ENCODE measurements at places on chromosomes 5 and 9.

DNA sequence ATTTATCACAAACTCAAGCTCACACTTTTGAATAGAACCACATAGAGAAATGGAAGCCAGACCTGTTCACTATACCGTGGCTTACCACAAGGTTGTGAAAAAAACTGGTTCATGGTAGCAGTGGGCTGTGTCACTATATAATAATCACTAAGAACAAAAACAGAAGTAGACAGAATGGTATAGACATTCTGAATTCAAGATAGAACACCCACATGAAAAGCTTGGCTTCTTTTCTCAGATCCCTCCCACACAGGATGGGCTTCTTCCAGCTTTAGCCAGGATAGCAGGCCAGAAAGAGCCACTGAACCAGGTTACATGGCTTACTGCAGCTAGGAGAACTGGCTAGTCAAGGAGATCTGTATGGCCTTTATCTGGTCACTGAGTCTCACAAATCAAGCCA lies 6.1 kb upstream of the NRG2 start:
- no peak for DNase-seq

DNA sequence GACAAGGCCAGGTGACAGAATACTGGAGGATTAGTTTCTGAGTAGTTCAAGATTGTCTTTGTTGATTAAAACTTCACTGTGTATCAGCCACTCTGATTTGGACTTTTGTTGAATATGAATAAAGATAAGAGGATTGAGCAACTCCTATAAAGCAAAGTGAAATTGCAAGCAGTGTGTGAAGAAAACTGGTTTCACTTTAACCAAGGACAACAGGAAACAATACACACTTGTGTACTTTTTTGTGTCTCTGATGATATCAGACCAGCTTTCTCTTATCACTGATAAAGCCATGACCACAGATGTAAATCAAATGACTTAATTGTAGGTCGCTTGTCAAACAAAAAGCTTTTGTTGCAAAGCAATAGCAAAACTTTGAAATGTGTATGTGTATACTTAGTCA lies 268.6 kb downstream of the FER start:
- DNase-seq = peak; percentile 12

- DNase-seq = peak; percentile 82
Observed at GRCh38 chr9:125649315-125649714, 57.7 kb downstream of the MAPKAP1 start.

- DNase-seq = no peak
Observed at GRCh38 chr9:122120316-122121071, 27.4 kb upstream of the TTLL11 start.

DNA sequence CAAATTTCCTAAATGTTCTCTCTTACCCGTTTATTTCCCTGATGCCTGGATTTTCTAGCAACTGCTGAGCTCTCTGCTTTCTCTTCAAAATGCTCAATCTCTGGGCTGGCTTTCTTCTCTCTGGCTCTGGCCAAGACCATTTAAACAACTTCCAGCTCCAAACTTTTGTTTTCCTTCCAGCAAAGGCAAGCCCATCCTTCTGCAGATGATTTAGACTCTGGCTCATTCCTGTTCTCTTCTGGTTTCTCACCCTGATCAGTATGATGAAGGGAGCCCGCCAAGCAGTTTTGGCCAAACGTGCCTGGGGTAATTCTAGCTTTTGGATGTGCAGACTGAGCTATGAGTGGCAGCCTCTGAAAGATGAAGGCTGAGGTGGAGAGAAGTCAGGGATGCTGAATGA lies 78.1 kb downstream of the HSPA4 start:
- DNase-seq = no peak

All from A673 (cell line).